ENCODE measurements at places on chromosomes 11 and 22. TPM values are rescaled to one million over a fixed set of nuclear protein-coding genes. Genes with fewer than 3 reads are reported as not detected.

GGTLC3 gene
- not detected for total RNA-seq

COMT gene
- total RNA-seq, result 122 TPM

IFITM1 gene
- total RNA-seq, result 10.0 TPM

TBX10 gene
- not detected for total RNA-seq

OR8D4 gene
- total RNA-seq, result under 0.01 TPM

TSGA10IP gene
- total RNA-seq, result not detected

LDLRAD3 gene
- total RNA-seq, result 24.8 TPM

TRIM29 gene
- total RNA-seq, result not detected

NELL1 gene
- total RNA-seq, result not detected

TTC36 gene
- 0.50 TPM for total RNA-seq

SAA4 gene
- not detected for total RNA-seq

NLRP14 gene
- total RNA-seq, result 0.53 TPM

PIM3 gene
- 136 TPM for total RNA-seq

SERPIND1 gene
- 1.5 TPM for total RNA-seq

OPCML gene
- not detected for total RNA-seq

SGSM1 gene
- total RNA-seq, result 0.50 TPM

TRIM22 gene
- 115 TPM for total RNA-seq

ABCG4 gene
- total RNA-seq, result 0.13 TPM

Measured in thoracic aorta endothelial cell (primary cell).